ENCODE measurements at places on chromosomes 12 and 14.

DNA sequence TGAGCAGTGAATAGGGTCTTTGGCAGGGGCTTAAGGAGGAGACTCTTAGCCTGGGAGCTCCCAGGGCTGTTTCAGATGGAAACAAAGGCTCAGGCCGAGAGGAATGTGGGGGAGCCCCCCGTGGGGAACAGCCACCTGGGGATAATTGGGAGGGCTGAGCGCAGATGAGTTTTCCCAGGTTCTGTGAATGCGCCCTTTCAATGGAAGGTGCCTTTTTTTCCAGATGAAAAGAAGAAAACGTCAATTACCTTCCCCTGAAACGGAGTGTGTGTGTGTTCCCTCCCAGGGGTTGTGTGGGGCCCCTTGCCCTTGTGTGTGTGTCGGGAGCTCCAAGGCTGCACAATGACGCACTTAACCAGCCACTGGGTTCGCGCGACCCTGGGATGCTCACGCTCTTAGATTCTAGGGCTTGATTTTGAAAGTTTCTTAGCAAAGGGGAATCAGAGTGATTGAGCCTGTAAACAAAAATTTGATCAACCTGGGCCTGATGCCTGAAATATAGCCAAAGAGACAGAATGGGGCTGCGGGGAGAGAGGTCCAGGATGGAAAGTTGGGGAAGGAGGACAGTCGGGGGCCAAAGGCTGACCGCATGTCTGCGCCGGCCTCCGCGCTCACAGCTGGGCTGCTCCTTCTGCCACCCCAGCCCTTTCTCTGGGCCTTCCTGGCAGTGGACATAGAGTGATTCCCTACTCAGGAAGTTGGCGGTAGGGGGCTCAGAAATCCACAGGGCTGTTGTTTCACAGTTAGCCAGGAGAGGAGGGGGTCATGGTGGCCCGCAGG is 14.6 kb downstream of the MEG3 start:
- DNase-seq, result no peak

DNA sequence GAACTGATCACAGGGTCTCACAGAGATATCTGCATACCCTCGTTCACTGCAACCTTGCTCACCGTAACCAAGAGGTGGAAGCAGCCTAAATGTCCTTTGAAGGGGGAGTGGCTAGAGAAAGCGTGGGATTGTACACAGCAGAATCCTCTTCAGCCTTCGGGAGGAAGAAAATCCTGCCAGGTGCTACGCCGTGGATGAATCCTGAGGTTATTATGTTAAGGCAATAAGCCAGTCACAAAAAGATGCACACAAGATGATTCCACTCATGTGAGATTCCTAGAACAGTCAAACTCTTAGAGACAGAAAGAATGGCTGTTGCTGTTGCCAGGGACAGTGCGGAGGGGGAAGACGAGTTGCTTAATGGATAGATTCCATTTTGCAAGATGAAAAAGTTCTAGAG is 39.6 kb upstream of the SFSWAP start:
- DNase-seq, result no peak

GRCh38 chr12:69936214-69936731 is 111.2 kb downstream of the MYRFL start:
- DNase-seq, result no peak

GRCh38 chr12:130632642-130633041 is 83.5 kb downstream of the RIMBP2 start:
- DNase-seq, result peak; percentile 87

DNA sequence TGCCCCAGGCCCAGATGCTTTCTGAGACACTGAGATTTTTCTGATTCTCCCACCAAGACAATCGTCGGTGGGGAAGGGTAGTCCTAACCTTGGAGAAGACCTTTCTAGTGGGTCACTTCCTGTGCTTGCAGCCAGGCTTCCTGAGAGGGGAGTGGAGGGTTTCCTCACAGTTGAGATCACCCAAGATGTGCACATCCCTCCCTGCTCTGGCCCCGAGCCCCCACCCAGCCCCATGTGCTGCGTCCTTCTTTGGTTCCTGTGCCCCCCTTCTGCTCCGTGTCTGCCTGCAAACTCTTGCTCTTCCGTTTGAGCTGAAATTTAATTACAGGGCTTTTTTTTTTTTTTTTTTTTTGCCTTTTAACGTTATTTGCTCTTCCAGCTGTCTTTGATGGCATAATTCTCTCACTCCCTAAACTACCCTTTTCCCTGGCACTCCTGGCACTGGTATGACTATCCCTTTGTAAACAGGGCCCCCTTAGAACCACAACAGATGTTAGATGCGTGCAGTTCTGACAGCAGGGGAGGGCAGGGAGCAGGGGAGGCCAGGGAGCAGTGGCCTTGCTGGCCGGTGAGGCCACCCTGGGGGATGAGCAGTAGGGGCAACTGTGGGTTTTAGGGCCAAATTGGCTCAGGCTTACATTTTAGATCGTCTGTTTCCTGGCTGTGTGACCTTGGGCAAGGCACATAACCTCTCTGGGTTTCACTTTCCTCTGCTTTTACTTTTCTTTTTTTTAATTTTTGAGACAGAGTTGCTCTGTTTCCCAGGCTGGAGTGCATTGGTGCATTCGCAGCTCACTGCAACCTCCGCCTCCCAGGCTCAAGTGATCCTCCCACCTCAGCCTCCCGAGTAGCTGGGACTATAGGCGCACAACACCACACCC is 144.5 kb downstream of the PHETA1 start:
- DNase-seq, result peak; percentile 91

DNA sequence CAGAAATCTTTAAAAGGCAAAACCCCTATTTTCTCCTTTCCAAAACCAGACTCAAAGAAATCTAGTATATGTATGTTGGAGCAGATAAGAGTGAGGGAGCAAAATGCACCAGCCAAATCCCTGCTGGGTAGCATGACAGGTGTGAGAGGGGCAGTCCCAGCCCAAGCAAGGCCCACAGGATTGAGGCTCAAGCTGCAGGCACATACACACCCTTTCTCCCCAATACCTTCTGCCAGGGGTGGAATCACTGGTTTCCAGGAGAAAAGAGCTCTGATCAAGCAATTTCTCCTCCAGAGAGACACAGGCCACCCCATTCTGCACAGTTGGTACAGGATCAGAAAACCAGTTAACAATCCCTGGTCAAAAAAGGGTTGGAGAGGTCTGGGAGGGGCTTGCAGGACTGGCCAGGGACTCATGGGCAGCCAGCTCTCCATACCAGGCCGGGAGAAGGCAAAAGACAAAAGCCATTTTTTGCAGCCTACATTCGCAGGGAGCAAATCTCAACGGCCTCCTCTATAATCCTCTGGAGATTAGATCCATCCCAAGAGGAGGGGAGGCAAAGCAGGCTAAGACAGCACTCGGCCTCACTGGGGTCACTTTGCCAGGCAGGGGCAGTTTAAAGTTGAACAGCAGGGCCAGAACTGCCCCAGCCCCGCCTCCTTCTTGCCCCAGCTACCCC is 2.1 kb downstream of the KMT2D start:
- no peak for DNase-seq

GRCh38 chr12:94047781-94048567 is 100.4 kb upstream of the PLXNC1 start:
- peak; percentile 83 for DNase-seq

GRCh38 chr12:60123557-60123956 is 527.7 kb downstream of the SLC16A7 start:
- DNase-seq, result no peak

DNA sequence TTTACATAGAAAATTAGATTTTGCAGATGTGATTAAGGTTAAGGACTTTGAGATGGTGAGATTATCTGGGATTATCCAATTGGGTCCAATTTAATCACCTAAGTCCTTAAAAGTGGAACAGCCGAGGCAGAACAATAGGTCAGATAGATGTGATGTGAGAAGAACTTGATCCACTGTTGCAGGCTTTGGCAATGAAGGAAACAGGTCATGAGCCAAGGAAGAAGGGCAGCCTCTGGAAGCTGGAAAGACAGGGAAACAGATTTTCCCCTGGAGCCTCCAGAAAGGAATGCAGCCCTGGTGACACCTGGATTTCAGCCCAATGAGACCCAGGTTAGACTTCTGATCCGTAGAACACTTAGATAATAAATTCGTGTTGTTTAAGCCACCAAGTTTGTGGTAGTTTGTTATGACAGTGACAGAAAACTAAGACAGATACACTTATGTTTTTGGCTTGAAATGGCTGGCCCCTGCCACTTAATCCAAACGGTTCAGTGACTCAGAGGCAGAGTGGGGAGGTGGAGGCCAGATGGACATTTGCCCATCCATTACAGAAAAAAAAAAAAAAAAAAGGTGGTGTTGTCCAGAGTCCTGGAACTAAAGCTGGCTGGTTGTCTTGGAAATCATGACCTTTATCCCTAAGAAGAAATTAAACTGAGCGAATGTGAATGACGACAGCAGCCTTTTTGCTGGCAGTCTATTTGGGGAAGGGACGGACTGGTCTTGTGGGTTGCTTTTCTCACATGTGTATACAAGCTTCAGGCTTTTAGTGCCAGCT is 181.9 kb upstream of the NRXN3 start:
- DNase-seq, result no peak

- DNase-seq, result no peak
Observed at GRCh38 chr12:47391566-47391965, 311.8 kb upstream of the AMIGO2 start.

DNA sequence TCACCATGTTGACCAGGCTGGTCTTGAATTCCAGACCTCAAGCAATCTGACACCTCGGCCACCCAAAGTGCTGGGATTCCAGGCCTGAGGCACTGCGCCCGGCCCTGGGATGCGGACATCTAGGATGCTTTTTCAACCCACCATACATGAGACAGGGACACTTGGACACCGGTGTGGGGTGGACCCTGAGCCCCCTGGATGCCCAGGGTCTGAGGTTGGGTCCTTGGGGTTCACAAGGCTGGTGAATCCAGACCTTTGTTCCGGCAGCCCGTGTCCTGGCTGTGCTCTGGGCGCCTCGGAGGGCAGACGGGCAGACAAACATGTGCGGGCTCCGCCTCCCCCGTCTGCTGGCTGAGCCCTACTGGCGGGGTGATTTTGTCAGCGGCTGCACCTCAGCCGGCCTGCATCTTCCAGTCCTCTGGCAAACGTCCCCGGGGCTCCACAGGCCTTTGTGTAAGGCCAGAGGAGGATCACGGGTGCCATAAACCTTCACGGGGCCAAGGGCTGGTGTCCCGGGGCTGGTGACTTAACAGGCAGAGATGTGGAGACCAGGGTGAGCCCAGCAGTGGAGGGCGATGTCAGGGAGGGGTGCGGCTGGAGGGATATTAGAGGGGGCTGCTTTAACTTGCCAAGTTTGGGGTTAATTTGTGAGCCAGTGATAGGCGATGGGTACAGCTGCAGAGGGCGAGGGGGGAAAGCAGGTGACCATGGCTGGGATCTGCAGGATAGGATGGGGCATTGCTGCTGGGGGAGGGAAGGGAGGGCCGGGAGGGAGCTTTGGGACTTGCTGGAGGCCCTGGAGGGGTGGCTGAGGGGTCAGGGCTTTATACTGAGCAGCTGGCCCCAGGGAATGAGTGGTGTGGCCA is 5.8 kb downstream of the ASPG start:
- DNase-seq, result no peak

DNA sequence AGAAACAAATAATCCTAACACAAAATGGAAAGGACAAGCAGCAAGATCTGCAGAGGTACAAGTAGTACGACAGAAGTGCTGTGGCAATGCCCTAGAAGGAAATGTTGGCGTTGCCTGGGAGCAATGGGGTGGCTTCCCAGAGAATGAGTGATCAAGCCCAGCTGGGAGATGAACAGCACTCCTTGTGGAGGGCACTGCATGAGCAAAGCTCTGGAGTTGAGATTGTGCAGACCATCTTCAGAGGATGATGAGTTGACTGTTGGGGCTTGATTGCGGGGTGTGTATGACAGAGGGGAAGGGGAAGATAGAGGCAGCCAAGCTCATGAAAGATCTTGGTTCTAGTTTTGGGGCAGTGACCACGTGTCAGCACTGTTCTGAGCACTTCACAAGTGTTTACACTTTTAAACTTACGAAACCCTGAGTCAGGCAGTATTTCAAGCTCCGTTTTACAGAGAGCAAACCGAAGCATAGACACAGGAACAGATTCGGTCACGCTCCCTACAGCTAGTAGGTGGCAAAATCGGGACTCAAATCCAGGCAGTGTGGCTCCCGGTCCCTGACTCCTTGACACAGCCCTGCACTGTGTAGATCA is 127.2 kb upstream of the LHX5 start:
- DNase-seq, result no peak

DNA sequence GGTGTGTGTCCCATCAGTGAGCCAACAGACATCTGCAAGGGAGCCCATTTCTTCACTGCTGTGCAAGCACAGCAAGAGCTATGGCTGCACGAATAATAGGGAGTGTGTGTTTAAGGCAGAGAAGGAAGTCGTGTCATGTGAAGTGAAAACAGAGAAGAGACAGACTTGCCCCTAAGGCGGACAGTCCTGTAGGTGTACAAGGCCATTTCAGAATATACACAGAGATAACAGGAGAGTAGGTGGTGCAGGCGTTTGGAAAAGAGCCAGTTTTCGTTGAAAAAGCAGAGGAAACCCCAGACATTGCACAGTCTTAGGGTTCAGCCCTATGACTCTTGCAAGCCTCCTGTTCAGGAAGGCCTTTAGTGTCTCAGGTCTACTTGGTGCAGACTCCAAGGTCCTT is 46.3 kb upstream of the RNU6-8 start:
- DNase-seq, result no peak

DNA sequence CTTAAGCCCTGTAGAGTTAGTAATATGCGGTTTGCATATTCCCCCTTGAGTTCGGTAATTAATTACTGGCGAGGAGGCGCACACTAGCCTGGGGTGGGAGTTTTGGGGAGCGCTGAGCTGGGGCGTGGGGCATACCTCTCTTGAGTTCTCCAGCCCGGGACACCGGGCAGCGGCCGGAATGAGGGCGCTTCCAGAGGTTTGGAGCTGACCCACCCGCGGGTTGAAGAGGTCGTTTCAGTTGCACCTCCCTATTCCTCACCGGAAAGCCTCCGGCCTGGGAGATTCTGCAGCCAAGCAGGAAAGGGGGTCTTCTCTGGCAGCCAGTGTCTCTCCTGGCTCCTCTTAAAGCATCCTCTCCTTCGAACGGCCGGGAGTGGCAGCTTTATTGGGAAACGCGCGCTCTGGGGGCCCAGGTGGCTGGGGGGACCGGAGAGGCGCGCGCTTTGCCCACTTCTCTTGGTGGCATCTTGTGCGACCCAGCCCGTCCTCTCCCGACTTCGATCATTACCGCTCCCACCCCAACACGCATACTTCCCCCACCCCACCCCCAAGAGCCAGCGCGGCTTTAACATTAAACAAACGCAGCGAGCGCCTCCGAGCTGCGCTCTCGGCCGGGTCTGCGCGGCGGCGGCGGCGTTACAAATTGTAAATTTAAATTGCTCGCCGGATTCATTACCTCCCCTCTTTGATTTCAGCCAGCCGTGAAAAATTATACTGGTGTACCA is 3.9 kb upstream of the LHX5 start:
- no peak for DNase-seq

GRCh38 chr14:92646952-92647796 is 101.3 kb downstream of the LGMN start:
- DNase-seq, result no peak

- DNase-seq, result no peak
Observed at GRCh38 chr14:64929014-64929359, 13.6 kb downstream of the GPX2 start.

DNA sequence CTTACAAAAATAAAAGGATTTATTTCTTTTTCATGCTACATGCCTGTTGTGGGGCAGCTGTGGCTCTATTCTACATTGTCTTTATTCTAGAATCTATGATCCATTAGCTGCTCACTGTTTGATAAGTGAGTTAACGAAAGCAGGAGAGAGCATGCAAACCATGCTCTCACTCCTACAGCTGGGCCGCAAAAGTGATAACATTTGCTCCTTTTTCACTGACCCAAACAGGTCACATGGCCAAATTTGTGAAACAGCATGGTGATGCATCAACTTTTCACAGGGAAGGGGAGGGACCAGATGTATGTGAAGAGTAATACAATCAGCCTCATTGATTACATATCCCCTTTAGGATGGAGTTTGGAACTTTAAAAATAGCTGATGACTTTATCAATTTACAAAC is 456.9 kb upstream of the SYT1 start:
- no peak for DNase-seq

GRCh38 chr14:64906022-64906421 is 8.2 kb upstream of the CHURC1 start:
- no peak for DNase-seq

All from NCI-H2171 treated with DMSO at 0.1 percent for 48 hours (cell line).